ENCODE measurements at places on chromosomes 3 and 15.

- no peak for DNase-seq
Observed at GRCh38 chr3:167115331-167115934, 264.7 kb downstream of the ZBBX start.

DNA sequence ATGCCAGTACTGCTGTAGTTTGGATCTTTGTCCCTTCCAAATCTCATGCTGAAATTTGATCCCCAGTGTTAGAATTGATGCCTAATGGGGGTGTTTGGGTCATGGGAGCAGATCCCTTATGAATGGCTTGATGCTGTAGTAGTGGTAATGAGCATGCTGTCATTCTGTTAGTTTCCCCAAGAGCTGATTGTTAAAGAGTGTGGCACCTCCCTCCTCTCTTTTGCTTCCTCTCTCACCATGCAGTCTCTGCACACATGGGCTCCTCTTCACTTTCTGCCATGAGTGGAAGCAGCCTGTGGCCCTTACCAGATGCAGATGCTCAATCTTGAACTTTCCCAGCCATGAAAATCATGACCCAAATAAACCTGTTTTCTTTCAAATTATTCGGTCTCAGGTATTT is 141.3 kb upstream of the DPPA4 start:
- no peak for DNase-seq

- DNase-seq = no peak
Observed at GRCh38 chr3:16300881-16301359, 35.9 kb downstream of the OXNAD1 start.

DNA sequence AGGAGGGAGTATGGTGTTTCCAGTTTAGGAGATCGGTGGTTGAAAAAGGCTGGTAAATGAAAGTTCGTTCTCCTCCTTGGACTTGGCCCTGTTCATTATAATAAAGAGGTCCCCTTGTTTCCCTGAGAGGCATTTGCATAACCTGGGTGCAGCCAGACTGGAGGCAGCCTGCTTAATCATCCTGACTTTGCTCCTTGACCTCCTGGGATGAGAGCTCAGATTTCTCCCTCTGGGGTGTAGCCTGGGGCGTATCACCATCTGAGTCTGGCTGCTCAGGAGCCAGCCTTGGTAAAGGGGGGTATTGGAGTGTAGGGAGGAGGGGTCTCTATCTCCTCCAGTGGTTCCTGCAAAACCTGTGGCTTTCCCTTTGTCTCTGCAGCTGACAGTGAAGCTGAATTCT is 21.3 kb upstream of the ACAD9 start:
- DNase-seq = no peak

- no peak for DNase-seq
Observed at GRCh38 chr15:85010386-85011159, 28.9 kb downstream of the PDE8A start.

GRCh38 chr15:31525185-31525695 is 198.6 kb downstream of the KLF13 start:
- DNase-seq = no peak

GRCh38 chr15:60966316-60966715 is 262.8 kb downstream of the RORA start:
- DNase-seq = no peak

- no peak for DNase-seq
Observed at GRCh38 chr15:72740219-72740618, 43.3 kb downstream of the ADPGK start.

DNA sequence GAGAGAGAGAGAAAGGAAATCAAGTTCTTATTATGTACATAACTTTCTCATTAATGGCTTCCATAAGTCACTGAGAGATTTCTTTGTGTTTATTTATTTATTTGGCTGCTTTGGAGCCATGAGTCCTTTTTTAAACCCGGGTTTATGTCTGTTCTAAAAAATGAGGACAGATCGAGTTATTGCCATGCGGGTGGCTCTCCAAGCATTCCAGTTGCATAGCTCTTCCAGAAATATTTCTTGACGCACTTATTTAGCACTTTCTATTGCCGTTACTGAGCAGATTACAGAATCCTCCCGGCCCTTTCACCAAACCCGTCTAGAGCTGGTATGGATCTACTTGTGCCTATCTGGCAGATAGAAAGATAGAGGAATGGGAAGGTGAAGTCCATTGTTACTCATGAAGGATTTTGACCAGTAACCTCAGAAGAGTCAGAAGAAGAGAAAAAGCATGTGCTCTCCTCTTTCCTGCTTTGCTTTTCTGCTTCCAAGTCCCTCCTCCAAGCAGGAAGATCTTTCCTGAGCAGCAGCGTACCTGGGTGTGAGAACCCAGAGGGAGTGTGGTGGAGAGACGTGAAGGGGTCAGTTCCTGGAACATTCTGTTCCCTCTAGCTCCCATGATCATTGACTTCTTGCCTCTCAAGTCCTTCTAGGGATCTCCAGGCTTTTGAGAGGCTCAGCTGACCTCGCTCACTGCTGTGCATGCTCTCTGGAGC is 112.8 kb downstream of the LPP start:
- no peak for DNase-seq

DNA sequence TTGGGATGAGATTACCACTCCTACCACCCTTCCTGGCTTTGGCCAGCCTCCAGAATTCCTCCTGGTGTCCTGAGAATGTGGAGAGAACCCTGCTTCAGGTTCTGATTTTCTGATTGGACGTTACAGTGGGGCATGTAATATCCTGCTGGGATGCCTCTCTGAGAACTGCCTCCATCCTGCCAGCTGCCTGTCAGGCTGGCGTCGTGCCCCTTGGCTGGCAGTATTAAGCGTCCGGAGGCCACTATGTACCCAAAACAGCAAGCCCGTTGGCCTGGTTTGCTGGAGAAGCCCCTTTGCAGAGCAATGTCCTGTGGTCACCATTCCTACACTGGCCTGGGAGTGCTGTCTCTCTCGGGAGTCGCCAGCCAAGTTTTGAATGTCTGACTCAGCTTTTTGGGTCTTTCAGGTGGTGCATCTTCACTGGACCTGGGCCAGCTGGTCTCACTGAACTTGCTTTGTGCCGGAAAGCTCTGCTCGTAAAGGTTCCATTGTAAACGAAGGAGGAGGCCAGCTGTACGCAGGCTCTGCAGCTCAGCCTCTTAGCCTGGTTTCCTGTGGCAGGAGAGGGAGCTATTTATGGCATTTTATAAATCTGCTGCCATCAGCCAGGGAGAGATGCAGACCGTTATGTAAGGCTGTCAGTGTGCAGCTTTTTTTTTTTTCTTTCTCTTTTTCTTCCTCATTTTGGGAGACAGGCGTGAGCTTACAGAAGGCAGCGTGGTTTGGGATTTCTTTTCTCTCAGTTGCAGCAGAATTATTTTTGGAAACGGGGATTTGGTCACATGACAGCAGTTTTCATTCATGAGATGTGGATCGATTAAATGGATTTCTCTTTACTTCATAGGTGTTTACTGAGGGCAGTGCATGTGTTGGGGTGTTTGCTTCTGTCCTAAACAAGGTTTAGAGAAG is 19.0 kb upstream of the TRAK1 start:
- DNase-seq = no peak

DNA sequence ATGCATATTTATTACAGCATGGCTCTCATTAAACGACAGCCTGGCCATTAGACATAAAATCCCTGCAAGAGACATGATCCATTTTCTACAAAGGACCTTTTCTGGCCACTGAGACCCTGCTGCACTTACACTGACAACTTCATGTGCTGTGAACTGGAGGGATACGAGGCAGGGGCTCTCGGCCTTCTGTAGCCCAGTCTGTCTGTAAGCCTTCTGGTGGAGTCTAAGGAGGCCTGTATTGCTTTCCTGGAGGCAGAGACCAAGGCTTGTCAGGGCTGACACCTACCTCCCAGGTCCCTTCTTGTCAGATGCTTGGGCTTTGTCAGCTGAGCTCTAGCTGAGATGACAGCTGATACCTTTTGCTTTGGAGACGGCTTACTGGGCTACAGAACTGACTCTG is 776.9 kb upstream of the ARPP21 start:
- no peak for DNase-seq

- DNase-seq = no peak
Observed at GRCh38 chr3:133527081-133527715, 46.3 kb upstream of the CDV3 start.

GRCh38 chr3:129289201-129289921 is 10.7 kb downstream of the HMCES start:
- no peak for DNase-seq

- DNase-seq = no peak
Observed at GRCh38 chr3:184381261-184382224, 1.7 kb downstream of the CHRD start.

DNA sequence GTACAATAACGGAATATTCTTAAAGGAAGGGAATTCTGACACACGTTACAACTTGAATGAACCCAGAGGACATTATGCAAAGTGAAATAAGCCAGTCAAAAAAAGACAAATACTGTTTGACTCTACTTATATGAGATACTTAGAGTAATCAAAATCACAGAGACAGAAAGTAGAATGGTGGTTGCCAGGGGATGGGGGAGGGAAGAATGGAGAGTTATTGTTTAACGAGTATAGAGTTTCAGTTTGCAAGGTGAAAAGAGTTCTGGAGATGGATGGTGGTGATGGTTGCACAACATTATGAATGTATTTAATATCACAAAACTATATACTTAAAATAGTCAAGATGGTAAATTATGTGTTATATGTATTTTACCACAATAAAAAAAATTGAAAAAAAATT is 112.9 kb upstream of the ARHGEF3 start:
- no peak for DNase-seq

- no peak for DNase-seq
Observed at GRCh38 chr3:63705092-63705645, 52.7 kb downstream of the SNTN start.

DNA sequence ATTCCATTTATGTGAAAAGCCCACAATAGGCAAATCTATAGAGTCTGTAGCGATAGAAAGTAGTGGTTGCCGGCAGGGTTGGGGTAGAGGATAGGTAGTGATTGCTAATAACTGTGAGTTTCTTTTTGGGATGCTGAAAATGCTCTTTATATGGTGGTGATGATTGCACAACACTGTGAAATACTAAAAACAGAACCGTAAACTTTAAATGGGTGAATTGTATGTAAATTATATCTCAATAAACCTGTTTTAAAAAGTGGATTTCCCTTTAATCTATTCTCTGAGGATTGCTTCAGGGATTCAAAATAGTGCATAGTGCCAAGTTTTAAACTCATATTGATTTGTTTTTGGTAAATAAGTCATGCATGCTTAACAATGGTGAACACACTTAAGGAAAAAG is 140.2 kb downstream of the LPP start:
- DNase-seq = no peak

- DNase-seq = no peak
Observed at GRCh38 chr3:119676020-119676419, 1.2 kb downstream of the COX17 start.

- DNase-seq = no peak
Observed at GRCh38 chr3:72887343-72887704, 522 bp upstream of the GXYLT2 start.

DNA sequence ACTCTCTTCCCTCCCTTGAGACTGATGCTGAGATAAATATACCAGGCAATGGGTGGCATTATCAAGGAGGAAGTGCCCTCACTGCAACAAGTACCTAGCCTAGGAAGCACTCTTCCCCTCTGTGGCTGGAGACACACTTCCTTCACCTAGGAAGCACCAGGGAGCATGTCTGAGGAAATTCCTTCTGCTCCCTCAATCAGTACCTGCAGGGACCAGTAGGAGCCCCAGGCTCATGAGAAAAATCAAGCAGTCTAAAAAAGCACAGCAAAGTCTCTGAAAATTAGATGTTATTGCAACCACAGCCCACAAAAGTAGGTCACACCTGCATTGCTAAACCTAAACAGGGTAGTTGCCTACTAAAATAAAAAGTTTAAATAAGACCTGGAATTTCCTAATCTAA is 78.2 kb upstream of the TRPM1 start:
- DNase-seq = no peak

GRCh38 chr15:81427176-81427575 is 53.2 kb upstream of the TMC3 start:
- no peak for DNase-seq

DNA sequence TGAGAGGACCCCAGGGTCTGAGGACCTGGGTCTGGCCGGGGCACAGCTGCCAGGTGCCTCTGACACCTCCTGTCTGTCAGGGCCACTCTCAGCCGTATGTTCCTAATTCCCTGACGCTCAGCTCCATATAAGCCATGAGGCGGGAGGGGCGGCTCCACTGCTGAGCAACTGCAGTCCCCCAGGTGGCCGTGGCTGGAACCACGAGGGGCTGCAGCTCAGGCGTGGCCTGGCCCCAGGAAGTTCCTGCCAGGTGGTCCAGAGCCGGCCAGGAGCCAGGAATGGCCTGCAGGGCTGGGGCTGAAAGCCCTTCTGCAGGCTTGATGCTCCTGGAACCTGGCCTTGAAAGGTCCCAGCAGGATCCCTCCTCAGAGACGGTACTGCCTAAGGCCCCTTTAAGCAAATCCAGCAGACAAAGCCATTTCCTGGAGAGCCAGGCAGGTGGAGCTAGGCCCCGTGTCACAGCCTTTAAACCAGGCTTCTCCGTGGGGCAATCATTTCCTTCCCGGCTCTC is 118.0 kb downstream of the CHSY1 start:
- no peak for DNase-seq

DNA sequence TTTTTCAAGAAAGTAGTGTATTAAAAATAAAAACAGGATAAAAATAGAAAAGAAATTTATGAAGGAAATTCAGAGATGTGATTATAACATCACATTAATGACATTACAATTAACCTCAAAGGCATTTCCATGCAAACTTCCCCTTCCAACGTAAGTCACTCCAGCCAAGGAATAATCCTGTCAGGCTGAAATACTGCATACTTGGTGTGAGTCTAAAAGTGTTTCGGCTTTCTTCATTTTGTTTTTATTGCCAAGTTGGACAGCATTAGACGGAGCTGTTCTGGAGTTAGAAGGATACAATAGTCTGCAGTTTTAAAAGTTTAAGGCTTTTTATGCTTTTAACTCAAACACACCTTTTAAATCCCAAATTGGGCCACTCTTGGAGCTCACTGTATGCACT is 435.0 kb downstream of the MECOM start:
- DNase-seq = no peak

DNA sequence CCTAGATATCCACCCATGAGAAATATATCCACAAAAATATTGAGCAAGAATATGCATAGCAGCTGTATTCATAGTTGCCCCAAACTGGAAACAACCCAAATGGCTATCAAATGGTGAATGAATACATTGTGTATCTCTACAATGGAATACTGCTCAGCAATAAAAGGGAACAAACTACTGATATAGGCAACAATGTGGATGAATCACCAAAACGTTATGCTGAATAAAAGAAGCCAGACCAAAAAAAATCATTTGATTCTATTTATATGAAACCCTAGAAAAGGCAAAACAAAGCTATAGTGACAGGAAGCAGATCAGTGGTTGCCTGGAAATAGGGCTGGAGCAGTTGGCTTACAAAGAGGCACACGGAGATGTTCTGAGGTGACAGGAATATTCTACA is 15.5 kb upstream of the CMTM7 start:
- no peak for DNase-seq

- no peak for DNase-seq
Observed at GRCh38 chr3:27673701-27674100, 48.4 kb downstream of the EOMES start.

GRCh38 chr3:59850417-59850816 is 800.6 kb upstream of the CFAP20DC start:
- DNase-seq = no peak

GRCh38 chr3:30864132-30864531 is 30.3 kb downstream of the GADL1 start:
- no peak for DNase-seq

- DNase-seq = no peak
Observed at GRCh38 chr3:13598926-13599886, 50.3 kb downstream of the FBLN2 start.

- no peak for DNase-seq
Observed at GRCh38 chr3:112017091-112017490, 17.4 kb upstream of the TMPRSS7 start.

All from NCI-H1048 (cell line).